CD4-positive, alpha-beta T cell treated with Interferon alpha-2 for 1 hour (primary cell): ENCODE measurements at places on chromosomes 7 and 10.

GRCh38 chr10:123459371-123460091 is 206.6 kb upstream of the GPR26 start:
- no peak for DNase-seq

DNA sequence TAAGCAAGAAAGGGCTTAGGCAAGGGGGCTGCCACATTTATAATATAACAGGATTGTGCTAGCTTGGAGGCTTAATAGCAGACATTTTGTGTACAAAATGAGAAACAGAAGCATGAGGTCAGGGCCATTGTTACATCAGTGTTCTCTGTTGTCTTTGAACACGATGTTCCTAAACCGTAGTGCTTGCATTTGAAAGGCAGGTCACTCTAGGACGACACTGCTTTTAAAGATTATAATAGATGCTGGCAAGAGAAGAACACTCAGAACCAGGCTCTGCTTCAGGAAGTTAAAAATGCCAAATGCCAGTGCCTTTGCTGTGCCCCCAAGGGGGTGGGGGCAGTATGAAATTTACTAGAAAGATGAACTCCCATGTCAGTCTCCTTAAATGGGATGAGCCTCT is 91.1 kb downstream of the SORCS3 start:
- no peak for DNase-seq

- DNase-seq: no peak
These were observed 339.9 kb downstream of the DNAJB6 start for GRCh38 chr7:157676456-157677255.

- no peak for DNase-seq
These were observed 44.9 kb downstream of the BAMBI start for GRCh38 chr10:28722065-28722803.

DNA sequence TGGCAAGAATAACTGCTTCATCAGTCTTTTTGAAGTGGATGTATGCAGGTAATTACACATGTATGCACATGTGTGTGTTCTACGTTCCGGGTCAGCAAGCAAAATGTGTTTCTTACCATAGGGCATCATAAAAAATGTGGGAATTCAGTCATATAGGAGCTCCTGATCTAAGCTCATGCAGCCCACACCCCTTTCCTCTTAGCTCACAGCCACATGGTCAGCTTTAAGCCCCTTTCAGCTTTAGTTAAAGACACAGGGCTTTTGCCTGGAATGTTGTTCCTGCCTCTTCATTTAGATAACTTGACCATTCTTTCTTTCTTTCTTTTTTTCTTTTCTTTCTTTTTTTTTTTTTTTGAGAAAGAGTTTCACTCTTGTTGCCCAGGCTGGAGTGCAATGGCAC is 258.1 kb downstream of the RPS24 start:
- no peak for DNase-seq

GRCh38 chr10:34789966-34790506 is 25.1 kb downstream of the PARD3 start:
- DNase-seq: no peak

DNA sequence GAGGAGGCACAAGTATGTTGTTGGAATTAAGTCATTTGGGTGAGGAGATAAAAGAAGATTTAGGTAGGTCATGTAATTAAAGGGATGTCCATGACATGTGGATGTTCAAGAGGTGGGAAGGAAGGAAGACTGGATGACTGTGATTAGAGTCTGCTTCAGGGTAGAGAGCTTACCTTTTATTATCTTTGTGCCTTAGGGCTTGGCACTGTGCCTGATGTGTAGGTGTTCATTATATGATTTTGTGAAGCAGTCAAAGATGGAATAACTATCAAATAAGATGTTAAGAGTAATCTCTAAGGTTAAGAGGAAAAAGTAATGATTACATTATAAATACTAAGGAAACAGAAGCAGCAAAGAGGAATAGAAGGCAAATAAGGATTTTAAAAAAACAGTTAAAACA is 97.8 kb downstream of the CDK14 start:
- DNase-seq: no peak

GRCh38 chr10:72924351-72924750 is 30.3 kb downstream of the PLA2G12B start:
- no peak for DNase-seq
